ENCODE measurements at places on chromosomes 11 and 22.

DNA sequence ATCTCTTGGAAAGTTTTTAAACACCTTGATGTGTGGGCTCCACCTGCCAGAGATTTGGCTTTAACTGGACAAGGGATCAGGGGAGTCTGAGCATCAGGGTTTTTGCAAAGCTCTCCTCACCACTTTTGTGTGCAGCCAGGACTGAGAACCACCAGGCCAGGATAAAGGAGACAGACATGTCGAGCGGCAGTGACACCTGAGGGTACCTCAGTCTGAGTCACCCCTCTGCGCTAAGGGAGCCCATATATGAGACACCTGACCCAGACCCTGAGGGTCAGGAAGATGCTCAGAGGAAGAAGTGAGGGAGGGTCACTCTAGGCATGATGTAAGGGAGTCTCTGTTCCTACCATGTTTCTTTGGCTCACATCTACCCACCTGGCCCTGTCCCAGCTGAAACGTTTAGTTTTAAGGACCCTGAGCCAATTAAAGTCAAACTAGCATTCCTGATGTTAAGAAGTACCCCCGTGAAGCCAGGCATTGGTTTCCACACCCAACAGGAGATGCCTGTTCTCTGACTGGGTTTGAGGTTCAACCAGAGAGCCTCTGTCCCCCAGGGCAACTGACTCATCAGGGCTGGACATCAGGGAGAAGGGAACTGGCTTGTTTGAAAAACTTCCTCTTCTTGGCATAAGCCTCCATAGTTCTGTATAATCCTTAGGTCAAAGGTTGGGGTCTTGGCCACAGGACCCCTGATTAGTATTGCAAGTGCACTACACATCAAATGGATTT is 72.4 kb upstream of the BIRC3 start:
- DNase-seq, result no peak

DNA sequence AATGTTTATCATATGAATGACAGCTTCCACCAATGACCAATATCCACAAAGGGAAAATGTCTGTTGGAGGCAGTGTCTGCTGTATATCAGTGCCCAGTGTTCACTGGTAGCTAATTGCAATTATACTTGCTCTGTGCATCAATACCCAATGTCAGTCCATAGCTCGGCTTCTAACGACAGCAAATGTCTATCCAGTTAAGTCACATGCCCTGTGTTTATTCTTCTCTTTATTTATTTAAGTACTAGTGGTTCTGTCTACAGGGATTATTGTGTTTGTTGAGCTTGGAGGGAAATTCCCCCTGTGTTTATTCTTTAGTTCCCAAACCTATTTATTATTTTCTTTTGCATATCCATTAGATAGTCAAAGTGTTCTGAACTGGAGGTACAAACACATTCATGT is 18.6 kb downstream of the TSKU start:
- DNase-seq, result no peak

- DNase-seq, result no peak
Observed at GRCh38 chr11:11467312-11467711, 114.3 kb upstream of the CSNK2A3 start.

DNA sequence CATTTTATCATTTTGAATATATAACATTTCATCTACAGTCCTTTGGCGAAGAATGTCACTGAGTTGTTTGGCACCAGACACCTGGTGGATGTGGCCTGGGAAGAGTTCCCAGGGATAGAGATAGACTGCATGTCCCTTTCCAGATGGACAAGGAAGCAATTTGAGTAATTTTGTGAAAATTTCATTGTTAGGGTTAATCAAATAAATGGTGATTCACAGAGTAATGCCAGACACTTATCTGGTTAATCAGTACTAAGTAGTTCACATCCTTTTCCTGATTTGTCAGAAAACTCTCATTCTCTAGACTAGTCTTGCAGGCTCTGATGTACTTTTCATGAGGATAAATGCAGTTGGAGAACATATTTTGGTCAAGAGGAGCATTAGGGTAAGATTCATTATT is 41.6 kb downstream of the NAALAD2 start:
- no peak for DNase-seq

DNA sequence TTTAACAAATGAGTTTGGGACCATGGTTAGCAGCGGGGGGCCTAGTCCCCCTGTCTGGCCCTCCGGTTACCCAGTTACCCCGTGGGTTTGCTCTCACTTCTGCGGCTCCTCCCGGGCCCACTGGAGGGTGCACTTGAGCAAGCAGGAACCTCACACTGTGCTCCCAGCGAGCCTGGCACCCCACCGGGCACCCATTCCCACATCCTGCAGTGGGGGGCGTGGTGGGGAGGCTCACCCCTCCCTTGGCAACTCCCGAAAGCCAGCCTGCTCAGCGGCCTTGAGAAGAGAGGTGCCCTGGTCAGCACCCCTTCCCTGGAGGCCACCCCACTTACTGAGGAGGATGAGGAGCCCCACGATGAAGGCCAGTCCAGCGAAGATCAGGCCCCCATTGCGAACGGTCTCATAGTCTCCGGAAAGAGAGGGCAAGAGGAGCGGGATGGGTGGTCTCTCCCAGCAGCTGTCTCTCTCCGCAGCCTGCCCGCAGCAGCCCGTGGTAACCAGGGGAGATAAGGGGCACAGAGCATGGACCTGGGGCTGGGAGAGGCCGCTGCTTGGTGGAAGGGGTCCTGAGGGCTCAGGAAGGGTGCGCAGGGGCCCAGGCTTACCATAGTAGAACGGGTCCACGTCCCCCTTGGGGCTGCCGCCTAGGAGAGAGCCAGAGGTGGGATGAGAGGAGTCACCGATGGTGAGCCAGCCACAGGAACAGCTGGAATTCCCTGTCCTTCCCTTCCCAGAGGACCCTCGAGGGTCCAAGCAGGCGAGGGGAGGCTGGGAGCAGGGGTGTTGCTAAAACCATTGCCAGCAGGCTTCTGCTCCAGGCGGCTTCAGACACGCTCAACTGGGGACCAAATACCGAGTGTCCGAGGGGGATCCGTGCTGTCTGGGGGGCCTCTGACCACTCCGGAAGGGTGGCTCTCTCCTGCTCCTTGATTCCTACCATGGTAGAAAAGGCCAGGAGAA is 2.2 kb downstream of the FXYD2 start:
- DNase-seq, result no peak

GRCh38 chr11:134294664-134295063 is 18.5 kb downstream of the GLB1L3 start:
- no peak for DNase-seq

- no peak for DNase-seq
Observed at GRCh38 chr11:59197991-59198390, 14.7 kb downstream of the MPEG1 start.

GRCh38 chr11:13338019-13338426 is 60.4 kb downstream of the BMAL1 start:
- no peak for DNase-seq

DNA sequence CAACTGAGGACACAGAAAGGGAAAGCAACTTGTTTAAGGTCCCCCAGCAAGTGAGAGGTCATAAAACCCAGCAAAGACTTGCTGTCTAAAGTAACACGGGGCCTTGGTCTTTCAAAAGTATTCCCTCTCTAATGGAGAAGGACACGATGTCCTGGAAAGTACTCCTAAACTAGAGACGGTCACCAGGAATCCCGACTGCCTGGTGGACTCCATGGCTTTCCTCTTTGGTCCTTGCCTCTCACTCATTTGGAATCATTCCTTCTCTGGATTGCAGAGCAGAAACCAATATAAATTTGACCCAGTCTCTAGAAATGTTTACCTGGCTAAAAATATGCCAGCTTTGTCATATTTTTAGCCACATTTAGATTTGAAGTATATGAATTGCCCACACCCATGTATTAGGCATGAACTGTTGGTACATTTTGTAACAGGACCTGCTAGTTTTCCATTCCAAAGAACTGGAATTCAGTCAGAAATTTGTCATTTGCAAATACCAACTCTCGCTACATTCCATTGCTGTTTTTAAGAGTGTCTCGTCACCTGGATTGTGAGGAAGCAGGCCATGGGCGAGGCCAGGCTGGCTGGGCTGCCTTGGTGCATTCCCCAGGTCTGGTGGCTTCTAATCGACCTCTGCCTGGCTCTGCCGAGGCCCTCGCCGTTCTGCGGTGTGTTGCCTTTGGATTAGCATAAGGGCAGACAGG is 12.9 kb downstream of the NAV2 start:
- no peak for DNase-seq

DNA sequence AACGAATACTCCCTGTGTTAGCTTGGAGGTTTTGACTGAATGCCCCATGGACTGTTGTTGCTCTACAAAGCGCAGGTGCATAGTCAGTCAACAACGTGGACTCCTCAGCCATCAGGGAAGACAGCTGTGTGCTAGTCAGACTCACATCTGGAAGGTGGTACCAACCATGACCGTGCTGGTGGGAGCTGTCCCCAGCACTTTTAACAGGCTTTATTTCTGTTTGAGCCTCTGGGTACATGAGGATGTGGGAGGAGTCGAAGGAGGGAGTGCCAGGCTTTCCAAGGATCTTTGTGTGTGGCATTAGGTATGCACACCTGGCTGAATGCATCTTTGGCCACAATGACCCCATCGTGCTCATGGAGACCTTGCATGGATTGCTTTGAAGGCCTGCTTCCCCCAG is 6.6 kb downstream of the RASSF10 start:
- no peak for DNase-seq

DNA sequence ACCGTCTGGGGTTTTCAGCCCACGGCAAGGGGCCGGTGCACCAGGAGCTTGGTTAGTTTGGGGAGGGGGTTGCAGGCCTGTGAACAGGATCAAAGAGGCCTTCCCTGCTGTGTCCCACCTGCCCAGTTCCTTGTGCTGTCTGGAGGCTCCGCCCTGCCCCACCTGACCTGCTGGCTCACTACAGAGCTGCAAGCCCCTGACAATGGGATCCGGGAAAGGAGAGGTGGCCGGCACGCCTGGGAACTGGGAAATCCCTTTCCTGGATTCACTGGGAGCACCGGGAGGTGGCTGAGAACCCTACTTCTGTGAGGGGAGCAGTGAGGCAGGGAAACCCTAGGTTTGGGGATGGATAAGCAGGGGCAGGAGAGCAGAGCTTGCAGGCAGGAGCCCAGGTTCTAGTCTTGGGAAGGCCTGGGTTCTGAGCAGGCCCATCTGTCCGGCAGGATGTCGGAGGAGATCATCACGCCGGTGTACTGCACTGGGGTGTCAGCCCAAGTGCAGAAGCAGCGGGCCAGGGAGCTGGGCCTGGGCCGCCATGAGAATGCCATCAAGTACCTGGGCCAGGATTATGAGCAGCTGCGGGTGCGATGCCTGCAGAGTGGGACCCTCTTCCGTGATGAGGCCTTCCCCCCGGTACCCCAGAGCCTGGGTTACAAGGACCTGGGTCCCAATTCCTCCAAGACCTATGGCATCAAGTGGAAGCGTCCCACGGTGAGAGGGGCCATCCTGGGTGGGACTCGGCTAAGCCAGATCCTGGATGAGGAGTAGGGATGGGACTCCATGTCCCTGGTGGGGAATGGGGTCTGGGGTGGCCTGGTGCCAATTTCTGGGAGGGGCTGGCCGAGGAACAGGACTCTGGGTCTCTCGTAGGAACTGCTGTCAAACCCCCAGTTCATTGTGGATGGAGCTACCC is 786 bp downstream of the CAPN1 start:
- DNase-seq, result peak; percentile 54

- no peak for DNase-seq
Observed at GRCh38 chr11:118911880-118912741, 13.6 kb downstream of the BCL9L start.

DNA sequence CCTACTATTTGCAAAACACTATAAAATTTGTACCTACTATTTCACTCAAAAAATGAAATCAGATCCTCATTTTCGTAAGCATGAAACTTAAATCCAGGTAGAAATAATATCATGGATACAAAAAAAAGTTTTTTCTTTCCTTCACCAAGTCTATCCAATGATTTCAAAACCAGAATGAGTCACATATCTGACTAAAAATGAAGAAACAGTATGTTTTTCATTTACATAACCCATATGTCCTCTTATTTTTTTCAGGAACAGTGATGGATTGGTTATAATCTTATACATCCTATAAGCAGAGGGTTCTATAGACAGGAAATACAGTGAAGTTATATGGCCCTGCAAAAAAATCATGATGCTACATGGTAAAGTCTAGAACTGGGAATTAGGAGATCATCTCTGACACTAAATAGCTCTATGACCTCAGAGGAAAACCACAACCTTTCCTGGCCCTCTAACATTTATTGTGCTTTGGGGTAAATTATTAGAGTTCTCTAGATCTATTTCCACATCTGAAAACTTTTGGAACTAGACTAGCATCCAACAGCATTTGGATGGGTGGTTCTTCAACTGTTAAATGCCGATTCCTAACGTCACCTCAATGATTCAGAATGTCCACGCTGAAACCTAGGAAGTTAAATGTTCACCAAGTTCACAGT is 10.9 kb downstream of the MTMR2 start:
- no peak for DNase-seq

DNA sequence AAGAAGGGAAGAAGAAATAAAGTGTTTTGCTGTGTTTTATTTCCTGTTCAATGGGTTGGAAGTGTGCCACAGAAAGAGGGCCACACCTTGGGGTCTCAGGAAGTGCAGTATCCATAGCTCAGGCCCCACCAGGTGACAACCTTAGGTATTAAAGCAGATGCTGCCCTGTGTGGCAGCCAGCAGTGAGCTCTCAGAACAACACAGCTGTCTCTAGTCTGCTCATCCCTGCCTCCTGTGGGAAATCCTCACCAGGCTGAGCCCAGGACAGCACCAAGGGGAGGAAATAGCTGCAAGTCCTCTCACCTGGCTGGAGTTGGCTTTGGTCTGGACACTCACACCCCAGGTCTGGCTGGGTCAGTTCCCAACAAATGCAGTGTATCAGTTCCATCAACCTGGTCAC is 25.1 kb downstream of the ARL14EP start:
- DNase-seq, result no peak

GRCh38 chr22:19885841-19886592 is 31.3 kb upstream of the GNB1L start:
- no peak for DNase-seq

- no peak for DNase-seq
Observed at GRCh38 chr11:129144256-129144655, 47.9 kb downstream of the ARHGAP32 start.

GRCh38 chr11:122758974-122759373 is 79.3 kb upstream of the CRTAM start:
- DNase-seq, result no peak

GRCh38 chr11:117535201-117535849 is 207.7 kb downstream of the CEP164 start:
- no peak for DNase-seq

DNA sequence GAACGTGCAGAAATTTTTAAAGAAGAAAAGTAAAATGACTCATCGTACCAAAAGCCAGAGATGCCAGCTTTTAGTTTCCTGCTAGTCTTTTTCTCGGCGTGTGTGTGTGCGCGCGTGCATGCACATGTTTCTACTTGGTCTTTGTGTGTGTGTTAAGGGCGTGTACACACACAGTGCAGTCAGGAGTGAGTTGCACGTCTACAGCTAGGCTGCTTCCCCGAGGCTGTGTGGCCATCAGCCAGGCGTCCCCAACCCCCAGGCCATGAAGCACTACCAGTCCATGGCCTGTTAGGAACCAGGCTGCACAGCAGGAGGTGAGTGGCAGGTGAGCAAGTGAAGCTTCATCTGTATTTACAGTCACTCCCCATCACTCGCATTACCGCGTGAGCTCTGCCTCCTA is 36.4 kb downstream of the KCNQ1 start:
- no peak for DNase-seq
